ENCODE measurements at places on chromosomes 11 and 22. TPM values are rescaled to one million over a fixed set of nuclear protein-coding genes. Genes with fewer than 3 reads are reported as not detected.

Gene KCTD14
- 19.3 TPM for total RNA-seq

Gene P2RY6
- 0.59 TPM for total RNA-seq

Gene CTSD
- 1,813 TPM for total RNA-seq

Gene FOLH1
- total RNA-seq = 0.98 TPM

Gene TBX1
- total RNA-seq = 91.7 TPM

Gene CHKB
- 43.5 TPM for total RNA-seq

Gene CHCHD10
- total RNA-seq = 84.4 TPM

Gene ZFPL1
- 68.4 TPM for total RNA-seq

Gene UCP3
- 0.46 TPM for total RNA-seq

Gene ACTN3
- total RNA-seq = 0.13 TPM

Gene GGTLC3
- total RNA-seq = not detected

Gene OR56A5
- total RNA-seq = not detected

Gene C11orf86
- 0.28 TPM for total RNA-seq

Gene PIK3C2A
- total RNA-seq = 68.3 TPM

Gene TUB
- total RNA-seq = 4.3 TPM

Gene UPK2
- total RNA-seq = 0.92 TPM

Gene TMEM9B
- 76.2 TPM for total RNA-seq

Gene BLID
- 0.41 TPM for total RNA-seq

Gene TMPRSS4
- total RNA-seq = not detected

Gene C11orf42
- total RNA-seq = not detected

Gene LRRC56
- total RNA-seq = 9.8 TPM

All from Panc1 (cell line).